ENCODE measurements at places on chromosomes 1 and 21.

DNA sequence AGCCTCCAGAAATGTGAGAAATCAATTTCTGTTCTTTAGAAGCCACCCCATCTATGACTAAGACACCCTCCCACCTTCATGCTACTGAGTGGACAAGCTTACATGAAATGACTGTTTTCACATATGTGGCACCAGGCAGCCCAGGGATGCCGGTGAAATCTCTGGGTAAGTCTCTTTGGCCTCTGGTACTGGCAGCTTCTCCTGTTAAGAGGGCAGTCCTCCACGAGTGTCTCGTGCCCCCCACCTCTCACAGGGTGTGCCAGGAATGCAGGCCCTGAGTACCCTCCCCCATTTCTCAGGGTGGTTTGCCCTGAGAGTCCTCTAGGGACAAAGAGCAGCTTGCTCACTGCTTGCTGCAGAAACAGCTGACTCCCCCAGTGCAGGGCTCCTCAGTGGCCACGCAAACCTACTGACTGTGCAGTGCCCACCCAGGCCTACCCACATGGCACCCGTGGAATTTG is 3.2 kb upstream of the PRXL2B start:
- DNase-seq = no peak

- DNase-seq = no peak
Observed at GRCh38 chr1:180612632-180613031, 19.2 kb upstream of the XPR1 start.

GRCh38 chr1:209326831-209327230 is 256.7 kb upstream of the CAMK1G start:
- no peak for DNase-seq

DNA sequence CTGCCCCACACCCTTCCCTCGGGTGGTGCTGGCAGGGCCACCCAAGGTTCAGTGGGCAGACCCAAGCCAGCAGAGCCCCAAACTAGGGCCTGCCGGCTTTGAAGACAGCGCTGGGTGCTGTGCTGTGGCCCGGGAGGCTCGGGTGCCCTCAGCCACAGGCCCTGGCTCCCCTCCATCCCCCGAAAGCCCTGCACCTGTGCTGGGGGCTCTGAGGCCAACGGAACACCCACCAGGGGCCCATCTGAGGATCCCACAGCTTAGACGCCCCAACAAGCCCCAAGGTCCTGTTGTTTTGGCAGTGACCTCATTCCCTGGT is 8.6 kb downstream of the ITGB2 start:
- no peak for DNase-seq

GRCh38 chr21:34693192-34693810 is 24.5 kb downstream of the CLIC6 start:
- DNase-seq = no peak

GRCh38 chr1:162357681-162358266 is 18.9 kb downstream of the SPATA46 start:
- no peak for DNase-seq

DNA sequence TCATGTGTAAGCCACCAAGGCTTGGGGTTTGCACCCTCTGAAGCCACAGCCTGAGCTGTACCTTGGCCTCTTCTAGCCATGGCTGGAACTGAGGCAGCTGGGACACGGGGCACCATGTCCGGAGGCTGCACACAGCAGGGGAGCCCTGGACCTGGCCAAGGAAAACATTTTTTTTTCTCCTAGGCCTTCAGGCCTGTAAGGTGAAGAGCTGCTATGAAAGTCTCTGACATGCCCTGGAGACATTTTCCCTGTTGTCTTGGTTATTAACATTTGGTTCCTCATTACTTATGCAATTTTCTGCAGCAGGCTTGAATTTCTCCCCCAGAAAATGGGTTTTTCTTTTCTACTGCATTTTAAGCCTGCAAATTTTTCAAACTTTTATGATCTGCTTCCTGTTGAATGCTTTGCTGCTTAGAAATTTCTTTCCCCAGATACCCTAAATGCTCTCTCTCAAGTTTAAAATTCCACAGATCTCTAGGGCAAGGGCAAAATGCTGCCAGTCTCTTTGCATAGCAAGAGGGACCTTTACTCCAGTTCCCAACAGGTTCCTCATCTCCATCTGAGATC is 295.8 kb downstream of the LTN1 start:
- no peak for DNase-seq

DNA sequence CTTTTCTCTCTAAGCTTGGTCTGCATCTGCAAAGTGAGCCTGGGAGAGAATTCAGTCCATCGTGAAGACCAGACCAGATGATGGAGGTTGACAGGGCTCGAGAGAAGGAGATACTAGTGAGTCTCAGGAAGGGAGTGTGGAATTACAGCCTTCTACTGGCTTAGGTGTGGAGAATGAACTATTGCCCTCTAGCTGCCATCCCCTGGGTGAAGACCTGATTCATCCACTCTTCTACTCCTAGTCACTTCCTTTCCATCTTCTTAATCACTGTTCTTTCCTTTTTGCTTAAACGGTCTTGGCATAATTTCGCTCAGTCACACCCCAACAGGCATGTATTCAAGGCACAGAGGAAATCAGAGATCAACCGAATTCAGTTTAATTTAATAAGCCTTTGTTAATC is 34.0 kb upstream of the HSD17B7 start:
- no peak for DNase-seq

DNA sequence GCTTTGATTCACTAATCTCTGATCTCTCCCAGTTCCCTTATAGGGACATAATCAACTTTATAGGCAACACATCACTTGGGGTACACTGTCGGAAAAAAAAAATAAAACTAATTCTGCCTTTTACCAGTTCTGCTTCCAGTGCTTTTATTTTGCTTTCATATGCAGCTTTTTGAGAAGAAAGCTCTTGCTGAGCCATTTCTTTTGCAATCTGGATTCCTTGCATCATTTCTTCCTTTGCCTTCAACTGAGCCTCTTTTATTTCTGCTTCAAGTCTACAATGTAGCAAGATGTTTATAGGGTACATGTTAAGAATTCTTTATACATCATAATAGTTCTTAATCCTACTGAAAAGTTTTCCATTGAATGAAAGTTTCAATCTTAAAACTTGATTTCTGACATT is 30.6 kb downstream of the KIF14 start:
- no peak for DNase-seq

GRCh38 chr1:210214573-210215409 is 17.8 kb upstream of the SERTAD4 start:
- DNase-seq = no peak

- DNase-seq = no peak
Observed at GRCh38 chr1:43300378-43301094, at the start of gene TIE1. TIE1 (plus strand) TSS chr1:43300982; CDS start chr1:43301072, 90 bp downstream.

GRCh38 chr1:185343306-185343705 is 26.3 kb upstream of the IVNS1ABP start:
- peak; percentile 8 for DNase-seq

Data from substantia nigra (tissue), 51 donors.